ENCODE measurements at places on chromosomes 2 and 18. TPM values are rescaled to one million over a fixed set of nuclear protein-coding genes. Genes with fewer than 3 reads are reported as not detected.

Gene TMEFF2
- 12.3 TPM for polyA plus RNA-seq

Gene SFXN5
- 30.1 TPM for polyA plus RNA-seq

Gene ANKRD30B
- polyA plus RNA-seq, result 0.08 TPM

Gene SRD5A2
- polyA plus RNA-seq, result 0.10 TPM

Gene SAG
- polyA plus RNA-seq, result 0.07 TPM

Gene UGT1A3
- not detected for polyA plus RNA-seq

Gene LYG1
- 3.0 TPM for polyA plus RNA-seq

Gene KATNAL2
- polyA plus RNA-seq, result 13.3 TPM

Gene ATP8B1
- polyA plus RNA-seq, result 25.1 TPM

Gene MYOM1
- polyA plus RNA-seq, result 8.9 TPM

Gene CACNB4
- 13.3 TPM for polyA plus RNA-seq

Gene CNNM3
- 44.2 TPM for polyA plus RNA-seq

Gene SCN2A
- polyA plus RNA-seq, result 2.8 TPM

GRCh38 chr2:215441560-215442400 is 5.9 kb upstream of the FN1 start:
- DNase-seq, result no peak

DNA sequence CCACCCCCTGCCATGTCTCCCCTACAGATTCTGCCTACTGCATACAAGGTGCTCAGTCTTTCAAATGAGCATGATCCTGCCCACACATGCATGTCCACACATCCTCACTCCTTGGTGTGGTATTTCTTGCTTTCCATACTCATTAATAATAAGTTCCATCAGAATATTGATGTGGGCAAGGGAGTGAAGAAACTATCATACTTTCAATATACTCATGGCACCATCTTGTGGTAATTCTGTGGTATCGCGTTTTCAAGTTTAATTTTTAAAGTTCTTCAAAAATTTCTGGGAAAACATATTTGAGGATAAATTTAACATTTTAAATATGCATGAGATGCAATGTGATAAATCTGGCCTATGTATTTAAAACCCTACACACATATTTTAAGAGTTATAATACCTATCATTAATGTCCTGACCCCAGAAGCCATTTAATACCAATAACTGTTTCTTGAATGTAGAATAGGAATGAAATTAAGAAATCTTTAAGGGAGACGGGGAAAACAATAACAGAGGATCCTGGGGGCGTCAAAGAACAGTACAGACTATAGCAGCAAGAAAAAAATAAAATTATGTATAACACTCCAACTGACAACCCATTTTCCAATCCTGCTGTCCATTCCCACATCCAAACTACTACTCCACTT is 110.1 kb downstream of the ZNF385B start:
- DNase-seq, result peak; percentile 8

DNA sequence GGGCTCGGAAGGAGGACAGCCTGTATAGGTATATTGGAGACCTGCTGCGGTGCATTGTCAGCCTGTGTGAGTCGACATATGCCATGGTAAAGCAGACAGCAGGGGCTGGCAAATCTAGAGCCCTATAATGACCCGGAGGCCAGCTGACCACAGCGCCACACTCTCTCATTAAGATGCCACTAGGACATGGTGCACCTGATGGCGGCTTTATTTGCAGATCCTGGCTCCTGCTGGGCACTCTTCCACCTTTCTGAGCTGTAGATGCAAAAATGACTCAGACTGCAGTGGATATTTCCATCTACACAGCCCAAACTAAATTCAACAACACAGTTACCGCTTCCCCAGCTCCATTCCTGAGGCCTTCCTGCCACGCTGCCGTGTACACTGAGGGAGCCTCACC is 389.9 kb downstream of the TNS1 start:
- DNase-seq, result no peak

GRCh38 chr18:77207540-77207939 is 42.1 kb upstream of the GALR1 start:
- DNase-seq, result no peak

DNA sequence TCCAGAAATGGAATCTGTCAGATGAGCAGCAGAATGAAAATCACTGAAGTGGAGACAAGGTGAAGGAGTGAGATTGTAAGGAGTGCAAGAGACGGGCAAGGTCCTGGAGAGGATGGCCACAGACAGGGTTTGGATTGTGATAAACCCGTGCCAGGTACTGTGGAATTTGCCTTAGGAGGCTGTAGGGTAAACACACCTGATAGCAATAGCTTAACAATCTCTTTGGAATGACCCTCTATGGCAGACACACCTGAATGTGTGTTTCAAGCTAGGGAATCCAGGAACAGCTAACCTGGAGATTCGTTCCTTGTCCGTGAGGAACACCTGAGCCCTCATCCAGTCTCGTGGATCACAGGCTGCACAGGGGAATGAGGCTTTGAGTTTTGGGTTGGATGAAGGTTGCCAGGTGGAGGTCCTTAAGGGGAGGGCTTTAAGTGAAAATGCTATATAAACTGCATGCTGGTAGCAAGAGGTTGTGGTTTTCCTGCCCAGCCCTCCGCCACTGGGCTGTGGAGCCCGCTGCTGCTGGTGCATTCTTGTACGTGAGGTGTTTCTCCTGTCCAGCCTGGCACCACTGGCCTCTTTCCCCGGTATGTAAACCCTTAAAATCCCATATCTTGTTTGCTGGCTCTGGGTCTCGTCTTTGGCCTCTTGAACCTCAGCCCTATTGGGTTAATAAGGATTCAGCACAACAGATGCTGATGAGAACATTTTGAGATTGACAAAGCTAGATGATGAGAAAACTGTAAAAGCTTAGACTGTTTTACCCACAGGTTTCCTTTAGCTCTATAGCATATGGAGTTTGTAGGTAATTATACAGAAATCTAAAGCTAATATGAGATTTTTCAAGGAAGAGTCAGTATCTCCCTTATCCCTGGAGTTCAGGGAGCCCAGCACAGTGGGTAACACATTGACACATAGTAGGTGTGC is 117.9 kb downstream of the ARHGAP15 start:
- DNase-seq, result no peak

GRCh38 chr2:57884281-57884680 is 162.3 kb upstream of the VRK2 start:
- no peak for DNase-seq

- no peak for DNase-seq
Observed at GRCh38 chr2:26811791-26812694, 26.2 kb downstream of the CENPA start.

GRCh38 chr18:77052983-77053309 is 79.6 kb downstream of the MBP start:
- DNase-seq, result no peak

- DNase-seq, result no peak
Observed at GRCh38 chr18:9647496-9648323, 33.4 kb upstream of the PPP4R1 start.

- DNase-seq, result no peak
Observed at GRCh38 chr2:40260437-40260836, 191.5 kb downstream of the SLC8A1 start.

DNA sequence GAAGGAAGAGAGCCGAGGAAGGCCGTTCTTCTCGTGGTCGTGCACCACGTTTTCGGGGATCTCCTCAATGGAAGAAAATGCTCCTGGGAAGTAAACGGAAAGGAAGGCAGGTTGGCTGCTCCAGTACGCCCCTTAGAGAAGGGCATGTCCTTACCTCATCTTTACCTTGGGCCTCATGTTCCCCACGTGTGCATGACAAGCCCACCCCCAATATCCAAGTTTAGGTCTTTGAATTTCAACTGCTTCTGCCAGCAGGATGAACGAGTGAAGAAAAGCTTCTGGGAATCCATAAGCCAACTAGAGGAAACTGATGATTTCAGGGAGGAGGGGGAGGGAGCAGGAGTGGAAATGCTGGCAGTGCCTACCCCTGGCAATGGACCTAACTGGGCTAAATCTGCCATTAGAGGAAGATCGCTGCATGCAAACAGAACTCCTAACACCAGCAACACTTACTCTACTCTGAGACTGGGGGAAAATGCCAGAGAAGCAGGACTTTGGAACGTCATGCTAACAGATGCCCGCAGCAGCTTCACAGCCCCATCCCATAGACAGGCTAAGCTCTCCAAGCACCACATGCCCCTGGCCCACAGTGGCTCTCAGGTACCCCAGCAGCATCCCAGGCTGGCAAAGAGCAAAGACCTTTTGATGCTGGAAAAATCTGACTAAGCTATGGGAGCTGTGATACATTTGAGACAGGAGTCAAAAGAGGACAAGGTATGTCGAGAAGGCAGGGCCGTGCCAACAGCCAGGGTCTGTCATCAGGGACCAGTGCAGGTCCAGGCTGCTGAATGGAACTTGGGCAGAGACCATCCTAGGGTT is 21.7 kb downstream of the CHST10 start:
- DNase-seq, result no peak

DNA sequence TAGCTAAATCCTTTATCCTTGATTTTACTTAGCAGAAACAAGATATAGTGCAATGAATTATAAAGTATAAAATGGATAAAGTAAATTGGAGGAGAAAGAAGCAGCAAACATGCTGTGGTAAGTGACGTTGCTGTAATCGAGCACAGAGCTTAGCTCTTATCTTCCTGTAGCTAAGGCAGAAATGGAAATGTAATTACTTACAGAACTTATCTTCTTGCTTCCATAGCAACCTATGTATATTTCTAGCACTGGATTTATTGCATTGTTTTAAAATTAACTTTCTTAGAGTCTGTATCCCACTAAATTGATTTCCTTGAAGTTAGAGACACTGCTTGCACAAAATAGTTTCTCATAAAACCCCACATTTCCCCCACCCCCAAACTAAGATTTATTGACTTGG is 130.6 kb upstream of the MC4R start:
- DNase-seq, result no peak

GRCh38 chr2:237688081-237688480 is 60.7 kb downstream of the LRRFIP1 start:
- no peak for DNase-seq

- no peak for DNase-seq
Observed at GRCh38 chr2:96489663-96490062, 15.5 kb downstream of the NEURL3 start.

GRCh38 chr2:127332335-127332734 is 38.4 kb upstream of the ERCC3 start:
- DNase-seq, result no peak

- DNase-seq, result no peak
Observed at GRCh38 chr2:149353421-149353820, 23.0 kb downstream of the LYPD6 start.

DNA sequence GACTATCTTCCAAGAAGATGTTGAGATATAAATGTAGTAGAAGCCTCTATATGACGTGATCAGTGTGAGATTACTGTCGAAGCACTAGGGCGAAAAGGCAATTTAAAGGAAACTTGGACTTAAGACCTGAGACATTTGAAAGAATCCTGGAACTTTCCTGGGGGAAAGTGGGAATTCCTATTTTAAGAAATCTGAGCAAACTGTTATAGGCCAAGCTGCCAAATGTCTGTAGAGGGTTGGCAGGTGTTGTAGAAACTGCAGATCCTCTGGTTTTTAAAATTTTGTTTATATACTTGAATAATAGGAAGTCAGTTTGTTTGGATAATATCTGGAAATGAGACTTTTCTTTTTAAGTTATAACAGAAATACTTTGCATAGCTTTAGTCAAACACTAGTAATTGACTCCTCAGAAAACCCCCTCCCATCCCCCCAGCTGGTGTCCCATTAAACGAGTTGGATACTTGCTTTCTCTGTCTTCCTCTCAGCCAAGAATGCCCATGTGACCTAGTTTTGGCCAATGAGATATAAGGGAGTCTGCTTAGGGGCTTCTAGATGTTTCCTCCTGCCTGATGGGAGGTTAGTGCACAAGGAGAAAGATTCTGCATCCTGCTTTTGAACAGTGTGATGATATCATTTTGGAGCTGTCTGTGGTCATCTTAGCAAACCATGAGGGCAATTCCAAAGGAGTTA is 61.2 kb downstream of the MOGAT1 start:
- DNase-seq, result no peak

GRCh38 chr2:177400337-177400923 is 7.9 kb downstream of the AGPS start:
- no peak for DNase-seq

DNA sequence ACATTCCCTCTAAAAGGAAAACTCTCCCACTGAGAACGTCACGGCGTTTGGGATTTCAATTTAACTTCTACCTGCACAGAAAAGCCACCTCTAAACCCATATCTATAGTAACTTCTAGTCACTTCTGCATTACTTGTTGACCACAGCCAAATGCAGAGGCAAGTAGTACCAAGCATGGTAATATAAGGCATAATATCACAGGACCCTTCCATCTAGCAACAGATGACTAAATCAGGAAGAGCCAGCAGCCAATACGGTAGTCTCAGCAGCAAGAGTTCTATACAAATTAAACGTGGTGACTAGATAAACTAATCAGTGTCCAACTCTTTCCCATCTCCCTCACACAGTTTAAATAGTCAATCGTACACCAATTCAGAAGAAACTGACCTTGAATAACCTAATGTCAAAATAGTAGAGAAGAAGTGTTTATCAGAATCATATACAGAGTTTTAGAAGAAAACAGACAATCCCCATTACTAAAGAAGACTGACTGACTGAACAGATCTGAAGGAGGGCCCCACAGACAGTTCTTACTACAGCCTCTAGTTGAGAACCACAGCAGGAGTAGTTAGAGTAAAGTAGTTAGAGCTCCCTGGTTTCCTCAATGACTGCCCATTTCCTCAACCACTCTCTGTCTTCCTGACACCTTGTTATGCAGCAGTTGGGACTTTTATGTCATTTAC is 30.0 kb downstream of the MEMO1 start:
- DNase-seq, result no peak

- DNase-seq, result peak; percentile 65
Observed at GRCh38 chr2:172806493-172806892, 70.8 kb downstream of the RAPGEF4 start.

GRCh38 chr2:192126912-192127311 is 67.8 kb downstream of the TMEFF2 start:
- DNase-seq, result no peak

GRCh38 chr2:44886414-44886813 is 55.1 kb upstream of the SIX3 start:
- no peak for DNase-seq

- no peak for DNase-seq
Observed at GRCh38 chr2:240687741-240688552, 3.7 kb upstream of the AQP12A start.

- DNase-seq, result no peak
Observed at GRCh38 chr2:177545981-177546585, 153.5 kb downstream of the AGPS start.

DNA sequence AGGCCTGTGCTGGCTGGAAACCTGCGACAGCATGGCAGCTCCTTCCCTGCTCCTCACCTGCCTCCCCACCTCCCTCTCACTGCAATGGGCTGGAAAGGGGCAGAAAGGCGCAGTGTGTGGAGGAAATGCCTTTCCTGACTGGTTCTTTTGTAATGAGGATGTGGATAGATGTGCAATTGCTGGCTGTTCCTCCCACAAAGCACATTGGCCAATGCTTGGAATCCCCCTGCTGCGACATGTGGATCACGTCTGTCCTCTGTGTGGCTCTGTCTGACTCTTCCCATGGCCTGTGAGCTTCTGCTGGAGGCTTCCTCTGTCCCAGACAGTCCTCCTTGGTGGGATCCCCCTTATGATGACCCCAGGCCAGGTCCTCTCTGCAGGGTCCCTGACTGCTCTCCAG is 172.5 kb downstream of the NCK2 start:
- no peak for DNase-seq

DNA sequence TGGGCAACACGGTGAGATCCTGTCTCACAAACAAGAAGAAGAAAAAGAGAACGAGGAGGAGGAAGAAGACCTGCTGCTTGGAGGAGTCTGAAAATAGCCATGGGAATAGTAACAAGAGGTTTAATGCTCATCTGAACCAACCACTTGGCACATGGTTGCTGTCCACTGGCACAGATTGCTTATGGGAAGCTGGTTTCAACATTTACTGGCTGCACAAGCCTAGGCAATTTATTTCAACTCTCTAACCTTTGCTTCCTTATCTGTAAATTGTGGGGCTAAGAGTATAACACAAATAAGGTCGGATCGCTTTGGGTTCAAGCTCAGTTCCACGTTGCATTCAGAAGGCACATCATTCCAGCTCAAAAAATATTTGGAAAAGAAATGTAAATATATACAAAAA is 14.2 kb upstream of the RHOB start:
- DNase-seq, result no peak

Data from renal pelvis (tissue), 12 donors.